LoVo (cell line): ENCODE measurements at places on chromosomes 2 and 18.

DNA sequence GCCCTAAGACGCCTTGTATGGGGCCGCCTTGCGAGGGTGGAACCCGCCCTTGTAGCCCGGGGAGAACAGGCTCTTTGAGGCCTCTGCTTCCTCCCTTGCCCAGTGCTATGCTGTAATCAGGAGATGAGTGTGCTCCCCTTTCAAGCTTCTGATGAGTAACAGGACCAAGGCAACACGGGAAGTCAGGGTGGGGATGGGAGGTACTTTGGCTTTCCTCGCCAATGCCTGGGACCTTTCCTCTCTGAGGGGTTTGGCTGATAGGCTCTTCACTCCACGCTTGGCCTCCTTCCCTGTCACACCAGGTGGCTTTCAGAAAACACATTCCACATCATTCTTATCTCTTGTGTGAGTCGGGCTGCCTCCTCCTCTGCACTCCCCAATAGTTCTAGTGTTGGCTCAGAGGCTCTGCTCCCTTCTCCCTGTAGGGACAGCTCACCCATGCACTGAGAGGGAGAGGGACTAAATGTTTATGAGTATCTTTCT lies 223.7 kb upstream of the TRIB2 start:
- peak; percentile 14 for DNase-seq

GRCh38 chr2:44549099-44549471 lies 187.3 kb downstream of the CAMKMT start:
- peak; percentile 43 for DNase-seq

- no peak for DNase-seq
Measured at GRCh38 chr2:6354546-6354945, 511.2 kb downstream of the CMPK2 start.

- DNase-seq, result no peak
Measured at GRCh38 chr18:9325716-9326115, 8.9 kb upstream of the TWSG1 start.

GRCh38 chr2:159912580-159912979 lies 114.6 kb upstream of the CD302 start:
- DNase-seq, result no peak

DNA sequence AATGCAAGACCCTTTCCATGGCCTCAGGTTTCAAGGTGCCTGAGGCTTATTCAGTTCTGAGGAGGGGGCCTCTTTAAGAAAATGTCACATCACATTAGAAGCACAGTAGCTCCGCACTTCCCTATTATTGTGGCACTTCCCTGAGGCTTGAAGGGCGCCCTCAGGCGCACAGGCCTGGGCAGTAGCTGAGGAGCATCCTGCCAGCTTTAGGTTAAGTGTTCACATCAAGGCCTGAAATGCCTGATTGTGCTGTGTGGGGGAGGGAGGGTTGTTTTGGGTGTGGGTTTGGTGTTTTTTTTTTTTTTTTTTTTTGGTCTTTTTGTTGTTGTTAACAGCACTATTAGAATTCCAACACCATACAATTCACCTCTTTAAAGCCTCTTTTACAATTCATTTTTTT lies 107.9 kb downstream of the CABLES1 start:
- DNase-seq, result no peak

DNA sequence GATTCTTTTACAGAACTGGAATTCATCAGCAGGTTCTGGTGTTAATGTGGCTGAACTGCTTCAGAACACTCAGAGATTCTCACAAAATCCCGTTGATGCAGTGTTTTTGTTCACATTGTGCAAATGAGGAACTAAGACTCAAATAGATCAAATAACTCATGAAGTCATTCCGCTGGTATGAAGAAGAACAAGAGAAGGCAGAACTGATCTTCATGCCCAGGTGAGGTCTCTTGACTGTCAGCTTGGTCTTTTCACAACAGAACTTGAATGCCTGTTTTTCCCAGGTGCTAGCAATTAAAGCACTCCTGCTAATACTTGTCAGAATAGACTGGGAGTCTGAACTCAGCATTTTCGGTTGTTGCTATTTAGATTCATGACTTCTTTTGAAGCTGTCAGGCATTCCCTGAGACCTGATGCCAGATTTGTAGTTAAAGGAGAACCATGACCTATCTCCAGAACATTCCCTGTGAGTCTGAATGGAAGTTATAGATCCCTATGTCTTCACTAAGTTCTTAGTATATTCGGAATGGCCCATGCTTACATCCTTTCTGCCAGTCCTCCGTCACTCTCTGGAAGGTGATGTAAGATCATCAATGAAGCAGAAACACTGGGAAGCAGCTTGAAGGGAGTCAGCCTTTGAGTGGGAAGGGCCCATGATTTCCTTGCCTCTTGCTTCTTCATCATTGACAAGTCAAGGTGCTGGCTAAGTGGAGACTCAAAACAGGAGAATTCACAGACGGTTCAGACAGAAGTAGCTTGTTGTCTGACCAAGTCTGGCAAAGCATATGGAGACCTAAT lies 155.7 kb downstream of the MTCL1 start:
- DNase-seq, result no peak

DNA sequence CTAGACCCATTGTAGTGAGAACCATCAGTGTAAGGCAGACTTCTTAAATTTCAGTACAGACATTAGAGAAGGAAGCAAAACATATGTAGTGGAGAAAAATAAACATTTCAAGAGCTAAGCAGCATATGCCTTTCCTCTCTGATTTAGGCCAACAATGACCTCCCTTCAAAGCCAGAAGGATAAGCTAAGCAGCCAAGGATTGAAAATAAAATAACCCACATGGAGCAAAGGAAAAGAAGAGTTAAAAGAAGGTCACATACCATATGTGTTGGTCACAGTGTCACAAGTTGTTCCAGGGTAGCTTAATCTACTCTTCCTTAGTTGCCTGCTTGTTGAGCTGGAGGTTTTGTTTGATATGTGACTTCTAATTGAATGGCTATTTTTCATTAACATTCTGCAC lies 15.6 kb upstream of the LAMA1 start:
- DNase-seq, result no peak

- no peak for DNase-seq
Measured at GRCh38 chr2:41989501-41990180, 58.2 kb upstream of the PKDCC start.

DNA sequence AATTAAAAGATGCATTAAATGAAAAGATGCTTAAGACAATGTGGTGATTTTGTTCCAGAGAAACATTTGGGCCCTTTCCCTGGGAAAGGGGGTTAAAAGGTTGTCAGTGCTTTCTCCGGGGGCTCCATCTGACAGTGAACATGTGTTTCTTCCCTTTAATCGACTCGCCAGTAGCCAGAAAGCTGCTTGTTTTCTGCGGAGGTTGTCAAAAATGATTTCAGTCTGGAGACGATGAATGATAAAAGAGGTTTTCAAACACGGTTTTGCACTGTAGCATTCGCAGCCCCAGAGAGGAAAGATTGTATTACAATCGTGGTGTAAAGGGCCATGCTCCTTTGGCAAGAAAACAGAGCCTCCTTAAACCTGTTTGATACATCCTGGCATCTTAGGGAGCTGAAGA lies 111.5 kb upstream of the MEIS1 start:
- DNase-seq, result no peak

- no peak for DNase-seq
Measured at GRCh38 chr2:127061375-127062273, 45.3 kb downstream of the BIN1 start.

DNA sequence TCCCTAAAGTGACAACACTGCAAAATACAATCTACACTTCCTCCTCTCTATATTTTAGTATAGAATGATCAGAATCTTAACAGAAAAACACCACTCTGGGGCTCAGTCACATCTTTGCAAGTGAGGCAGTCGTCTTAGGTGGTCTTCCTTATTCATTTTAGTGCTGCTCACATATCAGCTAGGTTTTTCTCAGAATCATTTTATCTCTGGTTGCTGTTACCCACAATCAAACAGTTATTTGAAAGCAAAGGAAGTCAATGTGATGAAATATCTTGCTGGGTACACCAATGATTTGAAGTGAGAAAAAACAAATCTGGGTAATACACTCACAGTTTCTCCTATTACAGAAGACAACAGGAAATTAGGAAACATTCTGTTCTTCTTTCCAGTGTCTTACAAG lies 275.2 kb downstream of the DSEL start:
- DNase-seq, result no peak

DNA sequence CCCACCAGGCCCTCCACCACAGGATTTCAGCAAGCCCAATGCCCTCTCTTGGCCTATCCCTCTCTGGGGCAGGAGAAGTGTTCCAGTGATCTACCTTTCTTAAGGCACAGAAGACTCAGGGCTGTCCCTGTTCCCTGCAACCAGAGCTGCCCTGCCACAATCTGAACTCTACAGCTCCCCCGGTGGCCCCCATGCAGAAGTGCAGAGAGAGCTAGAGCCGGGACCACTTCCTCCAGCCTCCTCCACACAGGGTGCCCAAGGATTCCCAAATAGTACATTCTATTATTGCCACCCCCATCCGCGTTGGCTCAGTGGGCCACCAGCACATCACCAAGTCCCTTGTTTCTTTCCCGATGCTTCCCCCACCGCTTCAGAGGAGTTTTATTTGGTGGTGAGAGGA lies 114.8 kb upstream of the PTPRM start:
- no peak for DNase-seq

DNA sequence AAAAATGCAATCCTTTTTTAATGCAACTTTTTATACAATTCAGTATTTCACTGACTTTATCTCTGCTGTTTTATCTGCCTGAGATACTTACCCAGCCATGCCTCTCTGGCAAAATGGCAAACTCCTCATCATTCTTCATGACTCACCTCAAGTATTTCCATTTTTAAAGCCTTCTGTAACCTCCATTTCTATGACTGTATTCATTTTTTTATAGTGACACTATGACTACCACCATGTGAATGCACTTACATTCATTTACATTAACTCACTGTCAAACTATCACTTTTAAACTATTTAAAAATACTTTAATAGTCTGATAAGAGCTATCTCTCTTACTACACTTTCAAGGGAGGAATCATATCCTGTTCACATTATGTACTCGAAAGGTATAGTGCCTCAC lies 99.4 kb upstream of the SCN7A start:
- DNase-seq, result no peak

- DNase-seq, result no peak
Measured at GRCh38 chr2:9594366-9595054, 36.3 kb downstream of the YWHAQ start.

- no peak for DNase-seq
Measured at GRCh38 chr2:68603059-68603458, 40.3 kb upstream of the PROKR1 start.

GRCh38 chr2:154698721-154699574 lies 453 bp downstream of the KCNJ3 start:
- no peak for DNase-seq

- DNase-seq, result no peak
Measured at GRCh38 chr18:650428-650858, 7.0 kb upstream of the TYMS start.

DNA sequence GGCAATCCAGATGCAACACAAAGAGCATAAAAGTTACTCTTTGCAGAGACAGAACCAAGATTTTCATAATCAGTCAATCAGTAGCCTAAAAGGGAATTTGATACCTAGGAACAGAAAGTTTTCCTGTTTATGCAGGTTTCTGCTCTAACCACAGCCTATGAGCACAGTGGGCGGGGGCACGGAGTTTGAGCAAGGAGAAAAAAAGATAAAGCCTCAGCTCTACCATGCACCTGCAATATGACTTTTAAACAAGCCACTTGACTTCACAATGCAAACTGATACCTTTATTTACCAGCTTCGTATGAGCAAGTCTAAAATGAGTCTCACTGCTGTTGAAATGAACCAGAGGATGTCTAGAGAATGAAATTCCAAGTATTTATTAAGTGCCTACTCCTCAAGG lies 5.6 kb upstream of the LRATD1 start:
- DNase-seq, result no peak

- no peak for DNase-seq
Measured at GRCh38 chr2:218471982-218472381, 53.1 kb downstream of the VIL1 start.

DNA sequence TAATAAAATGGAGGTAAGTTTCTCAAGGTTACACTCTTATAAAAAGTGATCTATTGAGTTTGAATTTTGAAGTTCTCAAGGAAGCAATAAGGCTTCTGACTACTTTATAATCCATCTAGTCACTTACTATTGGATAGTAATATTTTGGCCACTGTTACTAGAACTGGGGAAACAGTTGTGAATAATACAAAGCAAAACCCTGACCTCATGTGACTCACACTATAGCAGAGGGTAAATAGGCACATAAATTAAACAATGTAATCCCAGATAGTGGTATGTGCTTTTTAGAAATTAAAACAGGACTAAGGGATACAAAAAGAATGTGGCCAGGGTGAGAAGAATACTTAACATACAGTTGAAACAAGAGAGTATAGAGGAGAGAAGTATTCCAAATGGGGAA lies 78.6 kb downstream of the CALCRL start:
- DNase-seq, result no peak

DNA sequence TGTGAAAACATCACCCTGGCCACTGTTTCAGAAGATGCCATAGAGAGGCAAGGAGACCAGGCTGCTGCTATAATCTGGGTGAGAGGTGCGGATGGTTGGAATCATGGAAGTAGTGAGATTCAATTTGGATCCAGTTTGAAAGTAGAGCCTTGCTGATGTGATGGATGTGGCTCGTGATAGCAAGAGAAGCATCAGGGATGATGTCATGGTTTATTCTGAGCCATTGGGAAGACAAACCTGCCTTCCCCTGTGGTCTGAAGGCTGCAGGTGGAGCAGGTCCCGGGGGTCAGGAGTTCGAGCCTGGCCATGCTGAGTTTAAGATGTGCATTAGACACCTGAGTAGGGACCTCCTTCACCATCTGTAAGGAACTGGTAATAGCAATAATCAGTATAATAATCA lies 49.6 kb upstream of the CHMP1B start:
- DNase-seq, result no peak

DNA sequence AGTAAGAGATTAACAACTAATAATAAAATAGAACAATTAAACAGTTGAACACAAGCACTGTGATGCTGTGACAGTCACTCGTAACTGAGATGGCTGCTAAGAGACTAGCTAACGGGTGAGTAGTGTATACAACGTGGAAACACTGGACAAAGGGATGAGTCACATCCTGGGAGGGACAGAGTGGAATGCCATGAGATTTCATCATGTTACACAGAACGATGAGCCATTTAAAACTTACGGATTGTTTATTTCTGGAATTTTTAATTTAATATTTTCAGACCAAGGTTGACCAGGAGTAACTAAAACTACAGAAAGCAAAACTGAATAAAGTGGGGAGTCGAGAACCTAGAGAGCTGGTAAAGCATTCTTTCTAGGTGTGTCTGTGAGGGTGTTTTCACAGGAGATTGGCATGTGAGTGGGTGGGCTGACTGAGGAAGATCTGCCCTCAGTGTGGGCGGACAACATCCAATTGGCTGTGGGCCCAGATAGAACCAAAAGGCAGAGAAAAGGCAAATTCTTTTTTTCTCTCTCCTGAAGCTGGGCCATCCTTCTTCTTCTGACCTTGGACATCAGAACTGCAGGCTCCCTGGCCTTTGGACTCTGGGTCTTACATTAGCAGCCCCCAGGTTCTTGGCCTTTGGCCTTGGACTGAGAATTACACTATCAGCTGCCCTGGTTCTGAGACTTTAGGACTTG lies 14.6 kb downstream of the TMSB10 start:
- DNase-seq, result peak; percentile 91

DNA sequence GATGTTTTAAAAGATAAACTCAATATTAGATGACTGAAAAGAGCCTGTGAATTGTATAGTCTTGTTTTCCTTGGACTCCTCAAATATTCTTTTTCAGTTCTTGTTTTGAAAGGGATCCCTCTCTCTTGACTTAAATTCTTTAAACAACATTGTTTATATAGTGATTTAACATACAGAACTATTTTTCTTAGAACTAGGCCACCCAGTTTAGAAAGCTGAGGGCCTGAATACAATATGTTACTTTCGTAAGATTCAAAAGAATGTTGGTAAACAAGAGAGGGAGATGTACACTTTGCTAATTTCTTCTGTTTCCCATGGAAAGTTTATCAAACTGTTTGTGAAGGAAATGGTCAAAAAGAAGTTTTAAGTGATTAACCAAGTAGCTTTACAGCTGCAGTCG lies 5.5 kb upstream of the TSPYL6 start:
- DNase-seq, result no peak
